ENCODE measurements at places on chromosomes 2 and 18.
A peak's percentile ranks its signal among the peaks of the same experiment; 100 is the strongest.

DNA sequence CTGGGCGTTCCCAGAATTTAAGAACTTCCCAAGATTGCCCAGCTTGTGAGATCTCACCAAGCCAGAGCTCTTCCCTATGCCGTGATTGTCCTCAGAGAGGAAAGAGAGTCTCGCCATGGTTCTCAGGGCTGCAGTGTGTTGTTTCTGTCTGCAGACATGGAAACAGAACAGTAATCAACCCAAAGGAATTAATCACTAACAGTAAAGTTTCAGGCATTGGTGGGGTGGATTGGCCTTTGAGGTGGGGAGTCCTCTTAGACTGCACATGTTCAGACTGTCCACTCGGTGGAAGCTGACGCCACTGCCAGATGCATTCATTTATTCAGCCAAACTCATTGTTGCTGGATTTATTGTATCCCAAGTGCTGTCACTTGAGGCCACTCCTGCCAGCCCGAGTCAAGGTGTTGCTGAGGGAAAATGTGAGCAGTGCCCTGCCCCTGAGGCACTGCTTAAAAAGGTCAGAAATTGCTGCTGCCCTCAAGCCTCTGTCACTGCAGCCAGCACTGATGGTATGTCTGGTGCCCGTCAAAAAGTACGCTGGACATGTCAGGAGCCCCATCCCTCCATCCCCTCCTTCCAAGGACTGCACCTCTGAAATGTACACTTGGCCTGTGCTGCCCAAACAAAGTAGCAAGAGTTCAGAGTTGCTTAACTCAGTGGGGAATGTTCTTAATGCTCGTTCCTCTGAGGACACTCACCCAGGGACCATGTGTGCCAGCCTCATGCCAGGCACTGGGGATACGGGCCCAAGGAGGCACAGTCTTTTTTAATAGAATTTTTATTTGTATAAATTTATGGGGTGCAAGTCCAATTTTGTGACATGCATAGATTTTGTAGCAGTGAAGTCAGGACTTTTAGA lies 201.0 kb downstream of the GLI2 start:
- no peak for DNase-seq

GRCh38 chr18:62037989-62038778 lies 145.4 kb upstream of the RNF152 start:
- no peak for DNase-seq

- DNase-seq = no peak
These were observed 220.9 kb downstream of the HDAC4 start for GRCh38 chr2:239179851-239180371.

DNA sequence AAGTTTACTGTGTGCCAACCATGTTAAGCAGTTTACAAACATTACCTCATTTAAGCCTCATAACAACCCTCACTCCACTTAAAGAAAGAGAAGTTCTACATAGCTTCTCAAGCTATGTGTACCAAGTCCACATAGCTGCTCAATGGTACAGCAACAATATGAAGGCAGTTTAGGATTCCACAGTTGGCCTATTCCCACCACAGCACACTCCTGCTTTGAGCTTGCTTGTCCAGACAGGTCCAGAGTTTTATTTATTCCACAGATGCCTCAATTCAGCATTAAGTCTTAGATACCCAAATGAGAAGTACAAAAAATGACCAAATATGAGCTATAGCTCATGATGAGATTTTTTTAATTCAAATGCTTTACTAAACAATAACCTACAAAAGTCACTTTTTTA lies 24.8 kb downstream of the NPHP1 start:
- no peak for DNase-seq

GRCh38 chr18:44682201-44682870 lies 1.6 kb downstream of the SETBP1 start:
- no peak for DNase-seq

- no peak for DNase-seq
These were observed 138.9 kb downstream of the PTH2R start for GRCh38 chr2:208545403-208546042.

DNA sequence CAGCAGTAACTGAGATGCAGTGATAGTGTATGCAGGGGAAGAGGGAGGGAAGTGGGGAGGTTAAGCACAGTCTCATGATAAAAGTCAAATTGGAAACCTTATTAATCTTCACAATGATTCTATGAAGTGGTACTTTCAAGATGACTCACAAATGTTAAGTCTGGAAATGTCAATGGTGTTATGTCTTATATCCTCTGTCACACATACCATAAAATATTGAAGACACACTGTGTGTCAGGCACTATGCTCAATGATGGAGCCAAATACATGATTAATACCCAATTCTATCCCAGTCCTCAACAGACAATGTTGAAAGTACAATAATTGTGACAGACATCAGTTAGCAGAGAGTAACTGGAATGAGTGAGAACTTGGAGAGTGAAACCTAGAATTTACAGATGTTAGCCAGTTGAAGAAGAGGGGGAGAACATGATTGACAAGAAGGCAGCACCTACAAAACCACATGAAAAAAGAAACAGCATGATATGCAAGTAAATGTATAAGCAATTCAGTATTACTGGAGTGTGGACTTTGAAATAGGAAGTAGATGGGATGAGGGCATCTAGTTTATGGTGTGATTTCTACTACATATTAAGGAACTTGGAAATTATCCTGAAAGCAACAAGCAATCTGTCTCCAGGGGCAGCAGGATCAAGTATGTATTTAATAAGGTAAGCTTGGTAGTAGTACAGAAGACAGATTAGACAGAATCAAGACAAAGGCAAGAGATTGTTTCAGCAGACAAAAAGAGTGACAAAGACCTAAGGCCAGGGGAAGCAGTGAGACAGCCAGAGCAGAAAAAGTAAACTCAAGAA lies 107.6 kb downstream of the STRN start:
- no peak for DNase-seq

GRCh38 chr2:100416935-100417710 lies at the start of gene CHST10:
Gene CHST10, minus strand, starts transcription at chr2:100417668. Its CDS starts 10,993 bp downstream, at chr2:100406675.
- DNase-seq = peak; percentile 54

- DNase-seq = no peak
These were observed 244.5 kb upstream of the REG3G start for GRCh38 chr2:78780864-78781583.

DNA sequence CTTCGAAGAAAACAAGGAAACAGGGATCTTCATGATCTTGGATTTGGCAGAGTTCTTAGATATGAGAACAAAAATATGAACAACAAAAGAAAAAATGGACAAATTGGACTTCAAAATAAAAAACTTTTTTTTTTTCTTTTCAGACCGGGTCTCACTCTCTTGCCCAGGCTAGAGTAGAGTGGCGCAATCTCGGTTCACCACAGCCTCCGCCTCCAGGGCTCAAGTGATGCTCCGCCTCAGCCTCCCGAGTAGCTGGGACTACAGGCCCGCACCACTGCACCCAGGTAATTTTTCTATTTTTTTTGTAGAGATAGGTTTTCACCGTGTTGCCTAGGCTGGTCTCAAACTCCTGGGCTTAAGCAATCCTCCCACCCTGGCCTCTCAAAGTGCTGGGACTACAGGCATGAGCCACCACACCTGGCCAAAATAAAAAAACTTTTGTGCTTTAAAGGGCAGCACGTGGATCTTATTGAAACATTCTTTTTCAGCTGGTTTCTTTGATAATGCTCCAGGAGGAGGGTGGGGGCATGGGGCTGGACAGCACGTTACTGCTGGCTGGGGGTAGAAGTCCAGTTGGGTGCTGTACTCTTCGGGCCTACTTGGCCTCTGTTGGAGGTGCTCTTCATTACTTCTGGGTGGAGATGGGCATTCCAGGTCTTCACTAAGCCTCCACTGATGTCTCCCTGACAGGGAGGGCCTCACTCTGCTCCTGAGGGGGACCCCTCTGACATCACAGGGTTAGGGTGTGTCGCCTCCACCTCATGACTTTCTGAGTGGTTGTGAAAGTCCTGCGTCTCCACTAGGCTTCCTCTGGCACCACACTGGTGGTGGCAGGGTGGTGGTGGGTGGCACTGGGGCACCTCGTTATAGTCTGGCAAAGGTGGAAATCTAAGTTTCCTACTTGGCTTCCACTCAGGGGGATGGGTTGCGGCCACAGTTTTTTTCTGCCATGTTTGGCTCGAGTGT lies 150.5 kb upstream of the XPO1 start:
- DNase-seq = no peak

GRCh38 chr2:106089611-106090010 lies 104.5 kb downstream of the UXS1 start:
- no peak for DNase-seq

DNA sequence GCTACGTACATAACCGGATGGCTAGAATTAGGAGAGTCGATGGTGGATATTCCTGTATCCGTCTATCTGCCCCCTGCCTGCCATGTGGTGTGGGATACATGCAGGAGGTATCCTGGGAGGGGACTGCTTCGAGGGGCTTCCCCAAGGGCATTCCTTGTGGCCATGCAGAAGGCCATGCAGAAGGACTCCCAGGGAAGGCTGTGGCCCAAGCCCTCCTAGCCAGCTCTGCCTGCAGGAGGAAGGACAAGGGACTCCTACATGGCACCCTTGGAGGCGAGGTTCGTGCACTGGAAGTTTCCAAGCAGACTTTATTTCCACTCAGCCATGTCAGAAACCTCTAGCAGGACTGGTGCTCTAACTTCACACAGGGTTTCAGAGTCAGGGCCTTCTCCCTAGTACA lies 136.1 kb downstream of the KLHL29 start:
- DNase-seq = no peak

DNA sequence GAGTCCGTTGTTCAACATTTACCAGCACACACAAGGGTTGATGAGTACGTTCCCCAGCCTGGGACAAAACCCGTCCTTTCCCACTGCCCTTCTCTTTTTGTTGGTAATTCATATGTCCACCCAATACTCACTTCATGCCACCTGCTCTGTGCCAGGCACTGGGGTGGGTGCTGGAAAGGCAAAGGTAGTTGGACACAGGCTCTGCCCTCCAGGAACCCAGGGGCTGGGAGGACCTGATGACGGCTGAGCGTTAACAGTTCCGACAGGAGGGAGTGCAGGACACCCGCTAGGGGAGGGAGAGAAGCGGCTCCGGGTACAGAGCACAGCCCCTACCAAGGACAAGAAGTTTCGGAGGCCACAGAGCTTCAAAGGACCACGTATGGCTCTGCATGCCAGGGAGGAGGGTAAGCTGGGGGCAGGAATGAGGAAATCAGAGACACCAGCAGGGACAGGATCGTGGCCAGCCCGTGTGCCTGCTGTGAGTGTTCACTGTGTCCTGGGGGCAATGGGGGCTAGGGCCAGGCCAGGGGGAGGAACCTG lies 134.1 kb upstream of the GPC1 start:
- DNase-seq = no peak

- DNase-seq = no peak
These were observed 80.9 kb downstream of the PPP1R1C start for GRCh38 chr2:182066400-182067087.
